ENCODE measurements at places on chromosomes 3 and 15.

GRCh38 chr3:157605356-157605755 is 102.1 kb upstream of the VEPH1 start:
- DNase-seq, result no peak

- no peak for DNase-seq
Measured at GRCh38 chr3:145017959-145018358, 1046.3 kb downstream of the DIPK2A start.

GRCh38 chr3:140432229-140432669 is 245.6 kb upstream of the TRIM42 start:
- DNase-seq, result no peak

GRCh38 chr15:62740141-62741004 is 302.2 kb upstream of the TPM1 start:
- no peak for DNase-seq

DNA sequence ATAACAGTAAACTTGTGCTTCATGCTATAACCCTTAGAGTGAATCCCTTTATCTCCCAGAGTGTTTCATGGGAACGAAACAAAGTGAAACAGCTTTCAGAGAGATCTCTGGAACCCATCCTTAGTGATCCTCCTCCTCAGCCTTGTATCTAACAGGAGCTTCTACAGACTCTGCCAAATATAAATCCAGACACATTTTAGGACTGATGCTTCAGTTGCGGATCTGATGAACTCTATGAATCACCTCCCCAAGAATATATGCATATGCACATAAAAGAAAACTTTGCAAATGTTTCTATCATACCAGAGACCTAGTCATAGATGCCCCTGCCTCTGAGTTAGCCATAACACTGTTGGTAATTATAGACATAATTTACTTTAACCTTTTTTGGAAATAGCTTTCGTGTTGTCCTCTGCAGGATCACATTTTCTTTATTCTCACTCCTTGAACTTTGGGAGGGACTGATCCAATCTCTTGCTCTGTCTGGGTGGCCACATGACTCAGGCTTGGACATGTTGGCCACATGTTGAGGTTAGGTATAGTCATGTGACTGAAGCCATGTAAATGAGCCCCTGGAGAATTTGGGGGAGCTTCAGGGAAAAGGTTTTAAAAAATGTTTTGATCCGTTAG is 306.4 kb upstream of the CNTN3 start:
- DNase-seq, result no peak

GRCh38 chr3:72077473-72078259 is 292.7 kb upstream of the PROK2 start:
- DNase-seq, result no peak

GRCh38 chr3:159751146-159751545 is 237.5 kb upstream of the IL12A start:
- no peak for DNase-seq

DNA sequence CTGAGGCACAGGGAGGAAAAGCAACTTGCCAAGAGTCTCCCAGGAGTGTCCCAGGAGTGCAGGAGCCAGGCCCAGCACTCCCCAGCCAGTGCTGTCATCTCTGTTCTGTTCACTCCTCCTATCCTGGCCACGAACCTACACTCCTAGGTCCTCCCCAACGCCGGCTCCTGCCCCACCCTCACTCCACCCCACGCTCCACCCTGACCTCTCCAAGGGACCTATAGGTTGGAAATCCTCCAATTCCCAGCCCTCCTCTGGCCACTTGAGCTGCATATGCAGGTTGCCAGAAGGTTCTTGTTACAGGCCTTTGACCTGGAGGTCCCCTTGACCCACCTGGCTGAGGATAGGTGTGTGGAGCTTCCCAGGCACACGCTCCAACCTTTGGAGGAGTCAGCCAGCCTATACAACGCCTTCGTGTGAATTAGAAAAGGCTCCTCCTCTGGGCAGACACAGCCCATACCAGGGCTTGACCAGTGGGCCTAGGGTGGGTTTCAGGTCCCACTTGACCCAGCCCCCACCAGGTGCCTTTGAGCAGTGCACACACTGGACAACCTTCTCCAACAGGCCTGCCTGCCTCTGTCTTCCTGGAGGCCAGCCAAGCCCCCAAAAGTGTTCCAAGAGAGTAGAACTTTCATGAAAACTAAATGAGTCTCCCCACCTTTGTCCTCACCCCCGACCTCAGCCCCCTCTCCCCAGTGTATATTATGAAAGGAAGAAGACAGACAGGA is 167.2 kb upstream of the TLE3 start:
- no peak for DNase-seq

- DNase-seq, result no peak
Measured at GRCh38 chr3:172905451-172905850, 154.9 kb downstream of the ECT2 start.

- no peak for DNase-seq
Measured at GRCh38 chr3:5197470-5198312, 10.2 kb downstream of the EDEM1 start.

- peak; percentile 65 for DNase-seq
Measured at GRCh38 chr3:111715911-111716523, 120.9 kb upstream of the ZBED2 start.

- peak; percentile 85 for DNase-seq
Measured at GRCh38 chr3:50550079-50550736, 17.3 kb downstream of the C3orf18 start.

GRCh38 chr3:186308549-186308948 is 53.5 kb downstream of the DGKG start:
- no peak for DNase-seq

- no peak for DNase-seq
Measured at GRCh38 chr3:124281453-124282316, 289.8 kb upstream of the ROPN1 start.

DNA sequence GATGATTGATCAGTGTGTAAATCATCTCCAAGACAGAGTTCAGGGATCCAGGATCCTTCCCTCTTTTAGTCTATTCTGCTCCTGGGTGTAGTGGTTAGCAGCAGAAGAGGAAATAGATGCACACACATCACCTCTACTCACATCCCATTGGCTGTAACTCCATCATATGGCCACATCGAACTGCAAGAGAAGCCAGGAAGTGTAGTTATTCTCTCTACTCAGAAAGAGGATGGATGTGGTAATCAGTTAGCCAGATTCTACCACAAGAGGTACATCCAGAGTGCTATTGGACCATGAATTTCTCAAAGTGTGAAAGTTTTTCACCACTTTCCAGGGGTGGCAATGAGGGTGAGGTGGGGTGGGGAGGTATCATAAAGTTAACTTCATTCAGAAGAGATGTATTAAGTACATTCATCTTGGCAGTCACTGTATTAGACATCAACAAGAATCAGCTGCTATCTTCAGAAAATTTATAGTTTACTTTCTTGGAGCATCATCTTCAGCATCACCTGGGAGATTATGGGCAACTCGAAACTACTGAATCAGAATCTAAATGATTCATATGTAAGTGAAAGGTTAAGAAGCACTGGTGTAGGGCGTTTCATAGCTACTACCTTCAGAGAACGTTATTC is 60.6 kb upstream of the GAP43 start:
- no peak for DNase-seq

- DNase-seq, result no peak
Measured at GRCh38 chr3:189404024-189404423, 227.2 kb upstream of the TP63 start.

DNA sequence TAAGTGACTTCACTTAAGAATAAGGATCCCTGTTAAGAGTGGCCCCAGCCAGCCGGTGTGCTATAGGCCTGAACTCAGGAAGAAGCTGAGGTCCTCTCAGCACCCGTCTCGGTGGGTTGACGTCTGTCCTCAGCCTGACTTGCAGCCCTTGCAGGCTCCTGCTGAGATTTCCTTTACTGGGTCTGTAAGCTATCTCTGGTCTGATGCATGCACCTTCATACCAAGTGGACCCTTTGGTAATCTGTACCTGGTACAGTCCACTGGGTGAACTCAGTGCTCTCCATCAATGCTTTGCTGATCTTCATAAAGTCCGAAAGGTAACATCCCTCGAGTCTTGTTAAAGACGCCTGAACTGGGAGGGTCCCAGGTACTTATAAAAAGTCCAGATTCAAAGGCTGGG is 212.0 kb upstream of the PPP2R3A start:
- no peak for DNase-seq

- no peak for DNase-seq
Measured at GRCh38 chr15:63452552-63453136, 51.7 kb upstream of the USP3 start.

DNA sequence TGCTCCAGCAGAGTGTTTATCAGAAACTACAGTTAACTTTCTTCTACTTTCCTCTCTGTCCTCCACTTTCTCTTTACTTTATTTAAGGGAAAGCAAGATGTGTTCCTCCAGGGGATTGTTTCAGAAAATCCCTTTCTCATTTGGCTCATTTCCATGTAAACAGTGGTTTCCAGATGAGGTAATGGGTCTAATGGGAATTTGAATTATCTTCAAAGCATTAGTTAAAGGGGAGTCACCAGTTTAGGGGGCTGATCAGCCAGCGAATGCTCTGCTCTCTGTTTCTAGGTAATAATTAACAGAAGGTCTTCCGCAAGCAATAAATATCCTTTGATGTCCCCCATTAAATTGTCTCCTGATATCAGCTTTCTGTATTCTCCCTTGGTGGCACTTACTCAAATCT is 30.4 kb upstream of the ZNF639 start:
- no peak for DNase-seq

GRCh38 chr15:66066481-66066880 is 187.1 kb downstream of the MEGF11 start:
- DNase-seq, result no peak

GRCh38 chr15:56917652-56918045 is 795 bp upstream of the TCF12 start:
- no peak for DNase-seq

GRCh38 chr15:62756326-62756994 is 286.1 kb upstream of the TPM1 start:
- no peak for DNase-seq

DNA sequence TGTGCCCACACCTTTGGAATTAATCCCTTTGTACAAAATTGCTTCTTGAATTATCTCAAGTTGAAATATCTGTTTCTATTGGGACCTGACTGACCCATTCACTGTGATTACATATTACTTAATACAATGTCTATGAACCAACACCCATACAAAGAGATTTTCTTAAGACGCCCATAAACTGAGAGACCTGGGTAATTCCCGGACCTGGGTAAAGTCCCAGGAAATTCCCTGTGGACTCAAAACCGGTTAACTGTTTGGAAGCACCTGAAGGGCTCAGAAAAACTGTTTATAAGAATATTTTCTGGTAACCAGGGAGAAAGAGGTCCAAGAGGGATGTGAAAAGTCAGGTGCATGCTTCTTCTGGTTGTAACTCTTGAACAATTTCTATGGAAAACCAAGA is 314.0 kb upstream of the WNT5A start:
- DNase-seq, result no peak

- DNase-seq, result peak; percentile 63
Measured at GRCh38 chr15:90957031-90957790, 2.5 kb downstream of the RCCD1 start.

DNA sequence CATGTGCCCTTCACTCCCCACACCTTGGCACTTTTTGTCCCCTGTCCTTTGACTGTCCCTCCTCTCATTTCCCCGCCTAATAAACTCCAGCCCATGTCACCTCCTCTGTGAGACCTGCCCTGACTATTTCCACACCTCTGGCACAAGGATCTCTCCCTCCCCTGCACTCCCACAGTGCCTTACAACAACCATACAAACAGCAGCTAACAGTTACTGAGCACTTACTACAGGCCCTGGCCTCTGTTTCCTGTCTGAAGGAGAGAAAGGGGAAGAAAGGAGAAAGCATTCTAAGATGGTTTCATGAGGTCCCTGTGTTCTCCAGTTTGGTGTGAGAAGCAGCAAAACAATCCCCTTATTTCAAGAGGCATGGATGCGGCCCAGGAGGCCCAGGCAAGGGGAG is 20.0 kb upstream of the TRH start:
- no peak for DNase-seq

DNA sequence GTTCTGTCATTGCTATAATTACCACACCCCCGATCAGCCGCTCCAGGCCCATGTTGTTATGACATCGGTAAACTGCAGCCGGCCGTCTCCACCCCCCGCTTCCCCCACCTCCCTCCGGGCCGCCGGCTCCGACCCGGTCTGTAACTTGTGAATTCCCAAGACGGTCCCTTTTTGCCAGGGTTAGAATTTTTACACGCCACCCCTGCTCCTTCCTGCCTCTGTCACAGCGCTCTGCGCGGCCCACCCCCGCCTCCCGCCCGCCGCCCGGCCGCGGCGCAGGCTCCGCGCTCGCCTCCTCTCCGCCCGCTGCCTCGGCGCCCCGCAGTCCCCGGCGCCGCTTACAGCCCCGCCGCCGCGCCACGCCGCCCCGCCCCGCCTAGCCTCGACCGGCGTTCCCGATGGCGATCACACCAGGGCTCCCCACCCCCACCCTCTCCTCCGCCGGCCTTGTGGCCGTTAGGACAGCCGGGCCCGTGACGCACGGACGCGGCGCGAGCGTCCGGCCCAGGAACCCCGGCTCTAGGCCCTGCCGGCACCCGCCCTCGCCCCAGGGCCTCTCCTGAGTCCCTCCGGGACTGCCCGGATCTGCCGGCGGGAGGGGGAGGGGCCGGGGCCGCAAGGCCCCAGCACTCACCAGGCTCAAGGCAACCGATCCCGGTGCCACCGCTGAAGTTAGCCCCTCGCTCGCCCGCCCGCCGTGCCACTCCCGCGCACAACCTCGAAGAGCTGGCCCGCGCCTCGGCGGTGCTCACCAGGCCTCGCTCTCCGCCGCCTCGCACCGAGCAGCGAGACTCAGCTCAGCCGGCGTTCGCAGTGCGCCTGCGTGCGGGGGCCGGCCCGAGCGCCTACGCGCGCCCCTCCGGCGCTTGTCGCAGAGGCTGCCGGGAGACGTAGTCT is at the start of gene KPNA1:
Gene KPNA1 (minus strand): TSS at position 817 of the 897 bp plus-strand sequence. CDS start 18,374 bp downstream, outside the sequence.
- peak; percentile 98 for DNase-seq

GRCh38 chr3:117553461-117553860 is 843.9 kb downstream of the TUSC7 start:
- DNase-seq, result no peak

DNA sequence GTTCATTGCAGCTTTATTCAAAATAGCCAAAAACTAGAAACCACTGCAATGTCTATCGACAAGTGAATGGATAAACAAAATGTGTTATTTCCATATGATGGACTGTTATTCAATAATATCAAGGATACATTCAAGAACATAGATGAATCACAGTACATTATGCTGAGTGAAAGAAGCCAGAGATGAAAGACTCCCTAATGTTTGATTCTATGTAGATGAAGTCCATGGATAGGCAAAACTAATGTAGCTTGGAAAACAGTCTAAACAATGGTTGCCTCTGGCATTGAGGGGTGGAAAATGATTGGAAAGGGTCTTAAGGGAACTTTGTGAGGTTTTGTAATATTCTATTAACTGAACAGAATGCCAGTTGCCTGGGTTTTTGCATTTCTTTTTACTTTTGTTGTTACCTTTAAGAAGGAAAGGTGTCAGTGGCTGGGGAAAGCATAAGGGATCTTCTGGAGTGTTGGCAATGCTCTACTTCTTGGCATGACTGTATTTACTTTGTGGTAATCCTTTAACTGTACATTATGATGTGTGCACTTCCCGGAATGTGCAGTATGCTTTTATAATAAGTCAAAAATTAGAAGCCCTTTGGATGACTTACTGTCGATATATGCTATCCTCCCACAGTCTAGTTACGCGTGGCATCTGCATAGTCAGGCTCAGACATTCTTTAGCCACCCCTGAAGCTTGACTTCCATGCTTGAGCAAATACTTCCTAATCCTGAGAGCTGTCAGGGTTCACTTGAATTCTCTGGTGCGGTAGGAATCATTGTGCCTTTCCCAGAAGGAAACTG is 20.5 kb upstream of the ATP10A start:
- no peak for DNase-seq

Data from D341Med (cell line).